H7 (cell line): ENCODE measurements at places on chromosomes 3 and 15.
A peak's percentile ranks its signal among the peaks of the same experiment; 100 is the strongest.

DNA sequence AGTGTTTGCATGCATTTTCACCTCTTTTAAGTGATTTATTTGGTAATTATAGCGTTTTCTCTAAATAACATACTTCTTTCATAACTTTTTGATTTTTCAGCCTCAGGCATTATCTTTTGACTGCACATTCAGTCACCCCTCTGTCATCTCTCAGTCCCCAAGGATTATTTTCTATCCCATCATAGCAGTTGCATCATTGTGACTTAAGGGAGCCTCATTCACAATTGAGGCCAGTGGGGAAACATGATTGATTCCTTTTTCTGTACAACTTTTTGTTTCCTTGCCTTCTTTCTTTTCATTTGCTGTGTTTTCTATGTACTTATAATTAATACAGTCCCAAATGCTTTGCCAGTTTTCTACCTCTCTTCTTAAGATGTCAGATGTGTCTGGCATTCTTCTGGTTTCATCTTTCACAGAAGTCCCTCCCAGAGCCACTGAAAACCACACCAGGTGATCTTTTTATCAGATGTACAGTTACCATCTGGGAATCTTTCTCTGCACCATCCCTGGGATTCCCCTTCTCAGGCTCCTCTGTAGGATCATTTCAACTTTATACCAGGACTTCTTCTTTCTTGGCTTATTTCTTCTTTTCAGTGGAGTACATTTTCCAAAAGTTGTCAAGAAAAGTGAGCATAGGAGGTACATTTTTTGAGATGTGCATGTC is 151.4 kb downstream of the RAP2B start:
- DNase-seq = no peak

DNA sequence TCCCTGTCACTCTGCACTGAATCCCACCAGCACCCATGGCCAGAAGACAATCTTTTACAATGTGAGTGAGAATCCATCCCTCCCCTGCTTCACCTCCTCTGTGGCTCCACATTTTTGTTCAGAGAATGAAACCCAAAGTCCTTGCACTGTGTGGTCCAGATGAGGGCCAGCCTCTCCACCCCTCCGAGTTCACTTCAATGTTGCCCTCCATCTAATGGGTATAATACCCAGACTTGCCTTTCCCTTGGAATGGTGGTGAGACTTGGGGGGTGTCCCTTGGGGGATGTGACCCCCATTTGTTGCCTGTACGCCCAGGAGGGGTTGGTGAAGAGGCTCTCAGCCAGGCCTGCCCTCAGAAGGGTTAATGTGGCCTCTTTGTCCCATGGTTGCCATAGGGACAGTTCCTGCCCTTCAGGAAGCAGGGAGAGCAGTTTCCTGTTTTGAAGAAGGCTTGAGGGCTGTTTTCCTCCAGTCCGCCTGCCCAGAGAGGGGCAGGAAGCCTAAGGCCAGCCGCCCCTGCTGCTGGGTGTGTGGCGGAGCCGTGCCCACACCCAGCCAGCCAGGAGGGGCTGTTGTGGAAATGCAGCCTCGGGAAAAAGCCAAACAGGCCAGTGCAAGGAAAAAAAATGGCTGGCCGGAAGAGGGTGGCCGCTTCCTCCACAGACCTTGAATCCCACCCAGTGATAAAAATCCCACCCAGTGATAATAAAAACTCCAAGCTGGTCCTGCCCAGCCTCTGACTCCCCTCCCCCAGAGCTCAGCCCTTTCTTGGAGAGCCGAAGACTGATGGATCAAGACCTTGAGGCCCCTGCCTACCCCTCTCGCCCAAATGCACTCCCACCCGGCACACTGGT is 14.6 kb upstream of the FGD5 start:
- no peak for DNase-seq

GRCh38 chr3:53243165-53243564 is 12.7 kb downstream of the TKT start:
- peak; percentile 83 for DNase-seq

DNA sequence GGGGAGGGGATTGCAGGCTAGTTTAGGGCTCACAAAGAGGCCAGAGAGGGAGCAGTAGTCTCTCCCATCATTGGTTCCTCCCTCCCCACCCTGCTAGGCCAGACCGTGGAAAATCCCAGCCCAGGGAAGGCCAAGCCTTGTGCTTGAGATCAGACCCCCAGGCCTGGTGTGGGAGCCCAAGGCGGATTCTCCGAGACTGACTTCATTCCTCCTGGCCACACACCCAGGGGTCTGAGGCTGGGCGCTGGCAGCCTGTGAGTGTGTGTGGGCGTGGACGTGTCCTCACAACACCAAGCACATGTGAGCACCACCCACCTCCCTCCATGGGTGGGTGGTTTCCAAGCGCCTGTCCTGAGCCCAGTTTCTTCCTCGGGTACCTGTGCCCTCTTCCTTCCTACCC is 4.1 kb downstream of the LOXL1 start:
- no peak for DNase-seq

- no peak for DNase-seq
These were observed 203.8 kb upstream of the FEZF2 start for GRCh38 chr3:62577153-62577552.
